NCI-H460 (cell line): ENCODE measurements at places on chromosomes 16 and 17. TPM values are rescaled to one million over a fixed set of nuclear protein-coding genes. Genes with fewer than 3 reads are reported as not detected.

- DNase-seq: no peak
Measured at GRCh38 chr16:52498328-52499059, 48.4 kb downstream of the TOX3 start.

GNG13 gene
- not detected in 2 replicates for total RNA-seq

DNA sequence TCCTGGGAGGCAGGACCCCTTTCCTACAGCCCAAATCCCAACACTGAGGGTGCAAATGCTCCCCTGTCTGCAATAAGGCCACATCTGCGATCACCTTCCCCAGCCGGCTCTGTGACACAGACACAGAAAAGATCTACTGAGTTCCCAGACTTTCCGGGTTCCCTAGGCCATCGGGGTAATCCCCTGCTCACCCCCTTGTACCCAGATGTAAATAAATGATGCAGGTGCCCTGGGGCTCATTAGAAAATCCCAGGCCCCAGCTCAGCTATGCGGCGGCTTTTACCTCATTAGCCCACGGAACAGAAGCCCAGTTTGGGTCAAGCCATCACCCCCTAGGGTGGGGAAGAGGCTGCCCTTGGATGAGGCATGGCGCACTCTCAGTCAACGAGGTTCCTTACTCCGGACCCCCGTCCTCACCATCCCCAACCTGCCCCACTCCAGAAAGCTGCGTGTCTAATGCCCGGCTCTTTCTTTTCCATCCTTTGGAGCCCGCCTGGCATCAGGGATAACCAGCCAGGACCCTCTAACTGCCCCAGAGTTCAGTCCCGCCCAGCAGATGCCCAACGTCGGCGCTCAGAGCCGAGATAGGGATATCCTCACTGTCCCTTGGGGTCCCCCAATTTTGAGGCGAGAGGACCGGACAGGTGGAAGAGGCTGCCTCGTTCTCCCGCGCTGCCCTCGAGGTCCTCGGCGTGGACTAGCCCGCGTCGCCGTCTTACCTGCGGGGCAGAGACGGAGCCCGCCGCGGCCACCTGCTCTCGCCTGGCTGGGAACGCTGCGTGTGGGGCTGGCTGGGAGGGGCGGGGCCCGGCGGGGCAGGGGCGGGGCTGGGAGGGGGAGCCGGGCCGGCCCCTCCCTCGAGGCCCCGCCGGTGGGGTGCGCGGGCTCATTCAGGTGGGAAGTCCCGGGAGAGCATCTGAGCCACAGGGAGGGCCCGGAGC, at the start of gene ZNF385C:
Gene ZNF385C, minus strand, starts transcription at position 783 of the 941 bp plus-strand sequence. CDS start 35,417 bp downstream, outside the sequence.
- DNase-seq: no peak

SNX20 gene
- not detected in 2 replicates for total RNA-seq

GRCh38 chr17:36647636-36648035, 46.3 kb downstream of the MRM1 start:
- no peak for DNase-seq
